ENCODE measurements at places on chromosomes 5 and 9.
A peak's percentile ranks its signal among the peaks of the same experiment; 100 is the strongest.

GRCh38 chr5:147170603-147171002 is 64.2 kb upstream of the STK32A start:
- DNase-seq: no peak

DNA sequence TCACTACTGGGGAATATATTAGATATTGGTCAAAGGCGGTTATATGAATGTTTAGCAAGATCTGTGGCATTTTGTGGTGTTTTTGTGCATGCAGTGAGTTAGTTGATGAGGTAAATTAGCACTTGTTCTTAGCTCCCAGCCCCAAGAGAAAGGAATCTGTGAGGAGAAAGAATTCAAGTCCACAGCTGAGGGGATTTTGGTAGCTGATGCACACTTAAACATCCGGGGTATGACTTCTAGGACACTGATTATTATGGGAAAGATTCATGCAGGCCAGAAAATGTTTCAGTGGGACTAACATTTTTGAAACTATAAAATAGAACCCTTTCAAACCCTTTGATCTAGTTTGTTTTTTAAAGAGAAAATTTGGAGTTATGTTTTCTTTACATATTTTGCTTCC is 118.2 kb upstream of the RPS23 start:
- peak; percentile 47 for DNase-seq

GRCh38 chr5:75435096-75435495 is 76.3 kb downstream of the CERT1 start:
- DNase-seq: peak; percentile 26

- DNase-seq: no peak
These were observed 230.0 kb upstream of the EFNA5 start for GRCh38 chr5:107900721-107901120.

GRCh38 chr9:101201630-101202029 is 173.1 kb downstream of the PLPPR1 start:
- no peak for DNase-seq

- no peak for DNase-seq
These were observed 8.4 kb downstream of the SARDH start for GRCh38 chr9:133729617-133730281.

GRCh38 chr9:84169240-84169639 is 171.3 kb downstream of the SLC28A3 start:
- peak; percentile 58 for DNase-seq

GRCh38 chr5:1497795-1498622 is 25.8 kb downstream of the LPCAT1 start:
- no peak for DNase-seq

DNA sequence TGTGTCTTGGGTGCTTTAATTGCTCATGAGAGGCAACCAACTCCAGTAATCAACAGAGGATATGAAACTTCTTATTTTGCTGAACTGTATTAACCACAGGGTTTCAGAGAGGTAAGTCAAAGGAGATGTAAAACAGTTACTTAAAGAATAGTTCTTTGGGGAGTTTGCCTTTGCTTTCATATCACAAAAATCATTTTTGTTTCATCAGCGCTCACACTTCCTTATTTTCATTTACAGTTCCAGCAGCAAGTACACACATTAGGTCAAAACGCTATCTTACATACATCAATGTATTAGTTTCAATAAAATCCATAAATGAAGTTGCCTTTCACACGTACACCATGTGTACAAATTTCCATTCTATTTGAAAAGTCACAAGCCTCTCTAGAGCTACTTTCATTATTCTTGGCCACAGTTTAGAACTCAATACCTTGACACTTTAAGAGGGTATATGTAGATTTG is 50.1 kb downstream of the ST8SIA4 start:
- DNase-seq: no peak

- DNase-seq: no peak
These were observed 138.8 kb downstream of the LIFR start for GRCh38 chr5:38417658-38418017.

DNA sequence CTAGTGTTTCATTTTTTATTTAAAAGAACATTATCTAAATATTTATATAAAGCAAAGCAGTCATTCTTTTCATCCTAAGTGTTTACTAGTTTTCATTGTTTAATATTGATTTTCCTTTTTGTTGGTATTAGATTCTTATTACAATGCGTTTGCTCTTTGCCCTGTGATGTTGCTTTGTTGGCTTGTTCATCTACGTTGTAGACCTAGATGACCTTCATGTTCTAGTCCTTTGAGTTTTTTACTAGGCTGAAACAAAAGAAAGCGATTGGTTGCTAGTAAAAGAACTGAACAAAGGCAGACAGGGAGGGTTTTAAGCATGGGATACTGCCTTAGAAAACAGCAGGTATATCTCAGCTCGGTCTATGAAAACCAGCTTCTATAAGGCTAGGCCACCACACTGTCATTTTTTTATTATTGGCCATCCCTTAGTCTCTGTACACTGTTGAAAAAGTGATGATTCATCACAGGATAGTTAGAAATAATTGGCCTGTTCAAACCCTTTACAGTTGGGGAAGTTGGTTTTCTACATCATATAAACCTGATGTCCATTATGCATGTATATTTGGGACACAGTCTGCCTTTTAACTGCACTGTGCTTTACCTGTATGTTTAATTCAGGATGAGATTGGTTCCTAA is 119.0 kb downstream of the ZCCHC7 start:
- DNase-seq: no peak

DNA sequence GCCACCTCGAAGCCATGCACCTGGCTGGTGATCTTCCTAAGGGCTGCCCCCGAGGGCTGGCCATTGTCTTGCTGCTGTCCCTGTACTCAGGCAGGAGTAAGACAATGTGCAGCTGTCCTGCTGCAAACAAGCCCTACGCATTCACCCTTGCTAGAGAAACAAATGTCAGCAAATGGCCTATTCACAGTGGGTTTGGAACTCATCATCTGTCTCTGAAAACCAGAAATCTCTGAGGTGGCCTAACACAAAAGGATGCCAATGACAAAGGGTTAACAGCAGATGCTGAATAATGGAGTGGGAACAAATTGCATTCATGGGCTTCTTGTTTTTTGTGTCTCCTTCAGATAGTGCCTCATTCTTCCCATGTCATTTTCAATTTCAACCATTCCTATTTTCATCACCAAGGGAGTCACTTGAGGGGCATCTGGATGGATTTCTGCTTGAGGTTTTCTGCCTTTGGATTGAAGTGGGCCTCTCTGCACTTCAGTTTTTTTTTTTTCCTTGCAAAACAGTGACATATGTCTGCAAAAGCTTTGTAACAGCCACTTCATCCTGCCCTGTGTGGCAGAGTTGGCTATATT is 261.6 kb upstream of the VLDLR start:
- DNase-seq: no peak
